ENCODE measurements at places on chromosomes 4 and X. TPM values are rescaled to one million over a fixed set of nuclear protein-coding genes. Genes with fewer than 3 reads are reported as not detected.
A peak's percentile ranks its signal among the peaks of the same experiment; 100 is the strongest.

- DNase-seq, result peak; percentile 59
These were observed 450 bp downstream of the ACSL1 start for GRCh38 chr4:184825141-184825895.

DNA sequence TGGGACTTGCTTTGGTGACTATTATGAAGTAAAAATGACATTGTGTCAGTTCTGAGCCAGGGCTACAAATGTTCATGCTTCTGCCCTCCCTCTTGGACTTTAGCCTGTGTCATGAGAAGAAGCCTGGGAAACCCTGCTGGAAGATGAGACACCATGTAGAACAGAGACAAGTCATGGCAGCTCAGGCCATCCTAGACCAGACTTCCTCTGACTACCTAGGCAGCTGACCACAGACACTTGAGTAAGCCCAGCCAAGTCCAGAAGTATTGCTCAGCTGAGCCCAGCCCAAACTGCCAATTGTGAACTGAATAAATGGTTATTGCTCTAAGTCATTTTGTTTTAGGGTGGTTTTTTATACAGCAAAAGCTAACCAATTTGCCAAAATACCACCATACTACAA lies 467.6 kb upstream of the CNKSR2 start:
- no peak for DNase-seq

DNA sequence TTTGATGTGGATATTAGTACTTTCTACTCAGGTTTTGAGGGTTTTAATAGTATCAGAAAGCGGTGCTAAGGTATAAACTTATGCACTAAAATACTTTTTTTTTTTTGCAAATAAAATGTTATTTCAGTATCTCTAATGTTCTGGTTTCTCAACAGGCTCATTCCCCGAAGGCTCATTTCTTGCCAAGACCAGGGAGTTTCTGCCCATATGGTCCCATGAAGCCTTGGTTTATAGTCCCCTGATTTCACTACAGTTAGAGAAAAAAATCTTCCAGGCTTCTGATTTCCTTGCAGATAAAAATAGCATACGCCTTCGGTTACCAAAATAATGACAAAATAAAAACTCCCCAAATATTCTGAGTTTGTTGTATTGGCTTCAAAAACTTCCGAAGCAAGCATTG lies 814.2 kb upstream of the PABPC4L start:
- no peak for DNase-seq

GRCh38 chrX:133054761-133055405 lies 42.0 kb downstream of the USP26 start:
- DNase-seq, result no peak

Gene PCSK1N
- 127 TPM for total RNA-seq

- DNase-seq, result no peak
These were observed 93.7 kb downstream of the CLNK start for GRCh38 chr4:10590896-10591295.

- DNase-seq, result no peak
These were observed 8.1 kb downstream of the ANXA5 start for GRCh38 chr4:121688701-121689100.

GRCh38 chr4:161314371-161314770 lies 849.4 kb downstream of the FSTL5 start:
- no peak for DNase-seq

DNA sequence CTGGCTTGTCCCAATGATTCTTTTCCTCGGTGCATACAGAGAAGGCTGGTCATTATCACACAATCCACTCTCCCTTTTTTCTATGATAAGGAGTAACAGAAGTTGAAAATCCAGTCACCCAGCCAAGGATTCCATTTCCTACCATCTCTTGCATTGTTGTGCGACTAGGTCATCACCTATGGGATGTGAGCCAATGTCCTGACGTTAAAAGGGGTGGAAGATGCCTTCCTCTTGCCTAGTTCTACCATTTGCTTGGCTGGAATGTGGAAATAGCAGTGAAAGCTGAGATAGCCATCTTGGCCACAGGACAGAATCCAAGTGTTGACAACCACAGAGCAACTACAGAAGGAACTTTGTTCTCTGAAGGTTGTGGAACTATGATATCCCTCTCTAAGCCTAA lies 132.2 kb upstream of the KIT start:
- DNase-seq, result no peak

- peak; percentile 15 for DNase-seq
These were observed 236.1 kb downstream of the OPHN1 start for GRCh38 chrX:68196939-68197791.

DNA sequence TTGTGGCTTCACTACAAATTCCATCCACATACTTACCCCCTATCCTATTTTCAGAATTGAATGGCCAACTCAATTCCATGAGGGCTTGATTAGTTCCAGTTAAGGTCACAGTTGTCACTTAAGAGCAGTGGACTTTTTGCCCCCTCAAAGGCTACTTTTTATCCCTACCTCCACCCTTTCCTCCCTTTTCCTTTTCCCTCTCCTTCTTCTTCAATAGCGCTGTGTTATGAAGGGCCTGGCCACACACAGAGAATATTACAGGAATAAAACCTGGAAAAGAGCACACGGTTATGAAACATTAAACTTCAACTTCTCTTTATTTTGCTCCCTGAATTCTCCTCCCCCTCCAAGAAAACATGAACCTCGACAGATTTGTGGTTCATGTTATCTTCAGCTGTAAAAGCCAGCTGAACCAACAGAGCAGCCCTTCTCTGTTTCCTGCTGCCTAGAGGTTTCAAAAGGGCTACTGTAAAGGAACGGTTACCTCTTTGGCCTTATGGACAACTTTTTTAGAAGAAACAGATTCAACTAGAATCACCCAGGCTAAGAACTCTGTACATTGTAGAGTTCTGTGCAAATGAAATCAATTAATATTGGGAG lies 87.0 kb upstream of the RPL34 start:
- DNase-seq, result no peak

Gene USP17L21
- not detected for total RNA-seq

GRCh38 chr4:152509595-152510225 lies 26.2 kb downstream of the FBXW7 start:
- no peak for DNase-seq

Measured in glutamatergic neuron (in vitro differentiated cells).